ENCODE measurements at places on chromosomes 16 and 17. TPM values are rescaled to one million over a fixed set of nuclear protein-coding genes. Genes with fewer than 3 reads are reported as not detected.

DNA sequence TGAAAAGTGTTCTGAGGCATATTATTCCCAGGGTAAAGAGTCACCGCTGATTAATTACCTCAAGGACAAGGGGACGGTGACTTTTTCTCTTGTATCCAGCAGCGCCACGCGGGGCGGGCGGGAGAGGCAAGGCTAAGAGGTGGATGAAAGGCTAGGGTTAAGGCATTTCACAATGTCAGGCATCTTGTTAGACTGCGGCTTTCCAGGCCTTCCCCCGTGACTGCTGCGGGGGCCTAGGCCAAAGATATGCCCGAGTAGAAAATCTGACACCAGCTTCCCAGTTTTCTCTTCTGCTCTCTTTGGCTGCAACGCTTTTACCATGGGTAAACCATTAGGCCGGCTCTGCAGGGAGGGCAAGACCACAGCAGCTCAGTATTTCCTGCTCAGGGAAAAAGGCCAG, 698.2 kb downstream of the MAF start:
- H3K27me3 ChIP-seq: no peaks in the 10 kb centered on the region
- no peaks in the 10 kb centered on the region for H3K36me3 ChIP-seq
- no peak overlapping the region for H3K4me3 ChIP-seq

- H3K4me3 ChIP-seq: no peak overlapping the region
- peak; percentile 86 for DNase-seq
- peak overlapping the region; percentile 90 for H3K27ac ChIP-seq
Measured at GRCh38 chr17:59846394-59847165, 46.2 kb downstream of the TUBD1 start.

The CLEC18A gene
- not detected for polyA plus RNA-seq

The FBXW10B gene
- polyA plus RNA-seq: 0.11 TPM

DNA sequence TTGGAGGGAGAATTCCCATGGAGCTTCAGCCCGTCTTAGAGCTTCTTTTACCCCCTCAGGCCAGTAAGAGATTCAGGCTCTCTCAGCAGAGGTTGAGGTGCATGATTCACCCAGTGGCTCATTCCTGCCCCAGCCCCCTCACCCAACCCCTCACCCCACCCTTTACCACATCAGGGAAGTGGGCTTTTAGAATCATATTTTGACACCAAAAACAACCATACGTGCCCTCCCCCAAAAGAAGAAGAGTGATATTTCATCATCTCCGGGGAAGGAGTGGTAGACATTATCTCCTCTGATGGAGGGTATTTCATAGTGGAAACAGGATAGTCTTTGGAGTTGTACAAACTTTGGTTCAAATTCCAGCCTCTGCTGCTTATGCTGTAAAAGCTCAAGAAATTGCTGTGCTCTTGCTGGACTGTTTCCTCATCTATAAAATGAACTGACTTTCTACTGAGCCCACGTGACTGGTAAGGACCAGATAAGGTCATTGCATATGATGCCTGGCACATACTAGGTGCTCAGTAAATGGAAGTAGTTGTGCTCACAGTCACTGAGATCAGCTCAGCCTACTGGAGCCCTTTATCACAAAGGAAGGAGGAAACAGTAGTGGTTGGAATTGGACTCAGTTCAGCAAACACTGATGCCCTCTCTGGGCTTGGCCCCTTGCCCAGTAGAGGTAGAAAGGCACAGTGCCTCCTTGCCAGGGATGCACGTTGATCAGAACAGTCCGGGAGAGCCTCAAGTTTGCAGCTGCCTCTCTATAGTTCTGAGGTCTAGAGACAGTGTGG, 18.3 kb upstream of the CCL5 start:
- no peaks in the 10 kb centered on the region for H3K36me3 ChIP-seq
- H3K27ac ChIP-seq: no peak overlapping the region
- H3K4me1 ChIP-seq: no peaks in the 10 kb centered on the region
- DNase-seq: no peak
- H3K4me3 ChIP-seq: no peak overlapping the region

The CPNE7 gene
- polyA plus RNA-seq: 14.5 TPM

The GCGR gene
- polyA plus RNA-seq: not detected

DNA sequence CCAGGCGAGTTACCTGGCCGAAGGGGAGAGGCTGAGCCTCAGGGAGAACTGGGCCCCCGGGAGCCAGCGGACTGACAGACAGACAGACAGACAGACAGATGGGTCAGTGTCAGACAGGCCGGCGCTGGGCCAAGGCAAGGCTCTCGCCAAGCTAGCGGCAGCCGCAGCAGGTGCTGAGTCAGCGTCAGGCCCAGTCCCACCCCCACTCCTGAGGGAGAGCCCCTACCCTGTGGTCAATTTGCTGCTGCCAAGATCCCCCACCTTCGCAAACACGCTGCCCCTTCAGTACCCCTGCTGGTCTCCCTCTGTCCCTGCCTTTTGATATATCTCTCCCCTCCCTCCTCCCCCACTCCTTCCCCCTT, 1.5 kb downstream of the FGF11 start:
- H3K36me3 ChIP-seq: no peaks in the 10 kb centered on the region
- no peak overlapping the region for H3K4me3 ChIP-seq
- H3K27ac ChIP-seq: no peak overlapping the region
- peaks cover 18% of the 10 kb centered on the region for H3K4me1 ChIP-seq

GRCh38 chr17:59804901-59805465, 87.8 kb downstream of the TUBD1 start:
- peak overlapping the region; percentile 90 for H3K27ac ChIP-seq
- peak overlapping the region; percentile 21 for H3K4me3 ChIP-seq
- H3K36me3 ChIP-seq: no peaks in the 10 kb centered on the region
- H3K4me1 ChIP-seq: peaks cover 6% of the 10 kb centered on the region
- DNase-seq: peak; percentile 40

- no peak overlapping the region for H3K4me3 ChIP-seq
- no peak overlapping the region for H3K27ac ChIP-seq
- DNase-seq: no peak
- no peaks in the 10 kb centered on the region for H3K4me1 ChIP-seq
- no peaks in the 10 kb centered on the region for H3K36me3 ChIP-seq
- peaks cover 7% of the 10 kb centered on the region for H3K27me3 ChIP-seq
Measured at GRCh38 chr16:31016018-31016417, 5.6 kb upstream of the STX1B start.

Measured in fibroblast of lung (primary cell).